BJ (cell line): ENCODE measurements at places on chromosomes 1 and 21. TPM values are rescaled to one million over a fixed set of nuclear protein-coding genes. Genes with fewer than 3 reads are reported as not detected.
A peak's percentile ranks its signal among the peaks of the same experiment; 100 is the strongest.

DNA sequence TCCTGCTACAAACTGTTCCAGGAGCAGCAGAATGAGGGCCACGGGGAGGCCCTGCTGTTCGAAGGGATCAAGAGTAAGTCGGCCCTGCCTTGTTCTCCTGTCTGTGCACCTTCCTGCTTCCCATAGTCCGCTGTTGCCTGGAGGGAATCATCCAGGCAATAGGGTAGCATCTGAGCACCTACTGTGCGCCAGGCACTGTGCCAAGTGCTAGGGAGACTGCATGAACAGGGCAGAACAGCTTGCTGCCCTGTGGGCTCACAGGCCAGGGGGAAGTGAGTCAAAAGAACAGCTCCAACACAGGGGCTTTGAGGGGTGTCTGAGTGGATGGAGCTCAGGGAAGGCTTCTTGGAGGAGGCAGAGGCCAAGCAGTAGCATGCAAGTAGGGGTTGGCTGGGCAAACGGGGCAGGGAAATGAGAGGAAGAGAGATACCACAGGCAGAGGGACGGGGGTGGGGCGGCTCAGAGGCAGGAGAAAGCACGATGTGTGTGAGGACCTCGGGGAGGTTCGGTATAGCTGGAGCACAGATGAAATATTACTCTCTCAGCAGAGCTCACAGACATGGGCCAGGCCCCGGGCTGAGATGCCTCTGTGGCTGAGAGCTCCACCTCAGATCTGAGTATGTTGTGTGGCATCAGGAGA is 15.5 kb upstream of the PADI6 start:
- DNase-seq: no peak

DNA sequence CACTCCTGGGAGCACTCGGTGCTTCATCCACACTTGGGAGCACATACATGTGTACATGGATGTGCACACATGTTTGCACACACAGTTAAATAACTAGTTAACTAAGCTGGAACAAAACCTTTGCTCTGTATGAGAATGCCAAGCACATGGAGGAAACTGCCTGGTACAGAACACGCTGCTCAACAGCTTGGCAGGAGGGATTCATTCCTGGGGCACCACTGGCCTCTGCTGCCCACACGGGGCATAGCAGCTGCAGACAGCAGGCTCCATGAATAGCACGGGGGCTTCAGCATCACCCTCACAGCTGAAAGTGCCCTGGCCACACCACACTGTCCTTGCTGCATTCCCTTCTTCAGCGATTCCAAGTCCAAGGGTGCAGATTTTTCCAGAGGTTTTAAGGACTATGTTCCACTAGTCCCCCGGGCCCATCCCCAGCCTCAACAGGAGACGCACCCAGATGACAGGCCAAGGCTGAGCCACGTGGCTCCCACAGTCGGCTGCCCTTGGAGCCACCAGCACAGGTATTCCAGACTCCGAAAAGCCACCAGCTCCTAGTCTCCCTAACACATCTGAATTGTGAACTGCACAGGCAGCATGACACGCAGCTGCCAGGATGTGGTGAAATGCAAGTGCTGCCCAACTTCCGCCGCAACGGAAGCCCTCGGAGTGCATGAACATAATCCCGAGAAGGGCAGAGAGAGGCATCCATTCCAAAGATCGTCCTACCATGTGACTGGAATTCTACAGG is 16.9 kb downstream of the NPHP4 start:
- no peak for DNase-seq

DNA sequence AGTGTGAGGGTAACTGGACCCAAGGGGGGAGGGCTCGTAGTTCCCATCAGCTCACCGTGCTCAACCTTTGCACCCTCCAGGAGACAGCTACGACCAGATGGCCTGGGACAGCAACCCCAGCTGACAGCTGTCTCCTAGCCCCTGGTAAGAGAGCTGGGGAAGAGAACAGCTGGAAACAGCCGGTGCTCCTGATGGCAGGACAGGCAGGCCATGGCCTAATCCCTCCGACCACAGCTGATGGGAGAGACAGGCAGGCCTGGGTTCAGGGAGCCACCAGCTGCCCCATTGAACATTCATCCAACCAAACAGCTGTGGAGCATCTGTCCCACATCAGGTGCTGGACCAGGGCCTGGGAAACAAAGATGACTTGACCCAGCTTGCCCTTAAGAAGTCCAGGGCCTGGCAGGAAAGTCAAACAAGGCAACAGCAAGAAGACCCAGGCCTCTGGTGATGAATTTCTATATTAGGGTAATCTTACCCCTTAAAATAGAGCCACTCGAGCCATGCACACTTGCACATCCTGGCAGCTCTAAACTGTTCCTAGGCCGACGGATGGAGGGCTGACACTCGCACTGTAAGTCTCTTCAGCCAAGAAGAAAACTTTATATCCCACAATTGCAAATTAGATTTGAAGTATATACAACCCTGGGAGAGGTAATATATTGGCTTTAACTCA is 12.2 kb downstream of the OLFML2B start:
- no peak for DNase-seq

DNA sequence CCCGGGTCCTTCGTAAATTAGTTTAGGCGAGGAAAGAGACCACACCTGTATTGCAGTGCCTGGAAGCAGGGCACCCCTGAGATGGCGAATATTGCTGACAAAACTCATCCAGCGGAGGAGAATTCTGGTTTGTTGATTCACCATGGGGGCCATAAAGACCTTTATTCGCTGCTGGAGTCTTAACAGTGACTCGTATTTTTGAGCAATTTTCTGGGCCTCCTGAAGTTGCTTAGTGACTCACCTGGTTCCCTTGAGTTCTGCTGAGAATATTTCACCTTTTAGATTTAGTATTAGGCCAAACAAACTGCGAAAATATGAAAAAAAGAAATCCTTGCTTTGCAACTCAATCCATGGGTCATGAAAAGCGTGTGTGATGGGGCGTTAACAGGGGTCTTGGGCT is 20.6 kb upstream of the H6PD start:
- DNase-seq: no peak

GPR37L1 gene
- not detected in 2 replicates for polyA plus RNA-seq

DNA sequence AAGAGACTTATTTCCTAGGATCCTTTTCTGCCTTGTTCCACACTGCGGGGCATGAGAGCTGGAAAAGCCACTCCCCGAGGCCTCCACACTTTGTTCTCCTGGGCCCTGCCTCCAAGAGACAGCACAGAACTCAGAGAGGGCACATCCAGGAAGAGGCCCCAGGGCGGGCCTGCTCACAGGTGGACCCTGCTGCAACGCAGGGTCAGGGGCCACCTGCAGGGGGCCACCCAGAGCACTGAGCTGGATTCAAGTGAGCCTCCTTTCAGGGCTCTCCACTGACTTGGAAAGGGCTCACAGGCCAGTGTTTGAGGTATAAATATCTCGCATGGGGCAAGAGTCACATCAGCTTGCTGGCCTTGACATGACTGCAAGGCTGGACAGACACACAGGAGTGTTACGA is 4.8 kb downstream of the RGS16 start:
- no peak for DNase-seq

GRCh38 chr1:244324176-244324883 is 127.4 kb downstream of the ADSS2 start:
- no peak for DNase-seq

DNA sequence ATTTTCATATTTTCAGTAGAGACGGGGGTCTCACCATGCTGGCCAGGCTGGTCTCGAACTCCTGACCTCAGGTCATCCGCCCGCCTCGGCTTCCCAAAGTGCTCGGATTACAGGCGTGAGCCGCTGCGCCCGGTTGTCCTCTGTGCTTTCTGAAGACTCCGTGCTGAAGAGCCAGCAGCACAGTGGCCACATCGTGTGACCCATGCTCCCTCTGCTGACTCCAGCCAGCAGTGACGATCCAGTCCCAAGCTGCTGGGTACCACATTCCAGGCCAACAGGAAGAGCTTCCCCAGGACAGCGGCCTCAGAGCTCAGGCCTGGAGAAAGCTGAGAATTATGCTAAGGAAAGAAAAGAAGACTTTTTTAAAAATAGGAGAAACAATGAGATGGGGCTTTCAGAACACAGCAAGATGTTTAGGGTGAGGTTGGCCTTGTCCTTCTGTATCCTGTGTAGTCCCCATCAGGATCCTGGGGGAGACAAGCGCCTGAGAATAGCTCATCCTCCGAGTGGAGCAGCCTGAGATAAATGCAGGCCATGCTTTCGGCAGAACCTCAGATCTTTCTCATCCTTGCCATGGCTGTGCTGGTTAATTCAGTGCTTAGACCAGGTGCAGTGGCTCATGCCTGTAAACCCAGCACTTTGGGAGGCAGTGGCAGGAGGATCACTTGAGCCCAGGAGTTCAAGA is 207.1 kb downstream of the SLC35F3 start:
- no peak for DNase-seq

- peak; percentile 87 for DNase-seq
Observed at GRCh38 chr21:27674041-27674615, 707.2 kb upstream of the ADAMTS5 start.

DNA sequence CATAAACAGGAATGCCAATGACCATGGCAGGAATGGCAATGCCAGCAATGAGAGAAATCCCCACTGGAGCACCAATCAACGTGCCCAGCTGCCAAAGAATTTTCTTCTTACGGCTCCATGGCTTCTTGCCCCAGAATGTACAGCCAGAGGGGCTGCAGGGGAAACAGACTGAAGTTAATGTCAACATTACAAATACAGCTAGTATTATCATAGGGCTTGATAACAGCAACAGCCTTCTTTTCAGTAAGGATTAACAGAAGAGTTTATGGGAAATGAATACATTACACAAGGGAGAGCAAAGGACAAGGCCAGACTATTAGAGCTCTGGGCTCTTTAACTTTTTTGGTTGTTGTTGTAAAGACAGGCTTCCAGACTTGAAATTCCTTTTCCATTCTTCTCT is 18.2 kb downstream of the RNF19B start:
- no peak for DNase-seq

- no peak for DNase-seq
Observed at GRCh38 chr1:90989990-90990389, 31.8 kb downstream of the ZNF644 start.

GJA9 gene
- 0.05 TPM in 1 of 2 replicates, not detected in the other for polyA plus RNA-seq

INSRR gene
- polyA plus RNA-seq: not detected in 2 replicates

DNA sequence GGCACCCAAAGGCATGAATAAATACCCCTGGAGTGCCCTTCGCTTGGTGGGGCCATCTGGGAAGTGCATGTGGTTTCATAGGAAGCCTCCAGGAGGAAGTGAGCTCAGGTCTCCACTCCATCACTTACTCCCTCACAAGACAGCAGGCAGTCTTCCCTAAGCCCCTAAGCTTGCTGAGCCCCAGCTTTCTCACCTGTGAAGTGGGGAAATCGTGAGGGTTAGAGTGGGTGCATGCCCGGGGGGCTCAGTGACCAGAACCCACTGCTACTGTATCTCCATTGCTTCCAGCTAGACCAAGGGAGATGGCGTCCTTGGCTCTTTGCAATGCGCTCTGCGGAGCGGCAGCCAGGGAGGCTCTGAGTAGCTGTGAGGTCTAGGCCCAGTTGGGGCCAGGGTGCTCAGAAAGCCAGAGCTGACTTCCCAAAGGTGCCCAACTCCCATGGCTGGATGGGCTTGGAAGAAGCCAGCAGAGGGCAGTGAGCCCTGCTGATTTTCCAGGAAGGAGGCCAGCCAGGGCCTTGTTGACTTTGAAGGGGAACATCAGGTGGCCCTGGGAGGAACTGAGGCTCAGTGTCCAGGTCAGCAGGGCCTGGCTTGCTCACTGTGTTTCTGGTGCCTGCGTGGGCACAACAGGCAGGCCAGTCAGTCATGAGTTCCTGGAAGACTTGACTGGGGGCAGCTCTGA is 27.3 kb downstream of the CDCP2 start:
- no peak for DNase-seq

DNA sequence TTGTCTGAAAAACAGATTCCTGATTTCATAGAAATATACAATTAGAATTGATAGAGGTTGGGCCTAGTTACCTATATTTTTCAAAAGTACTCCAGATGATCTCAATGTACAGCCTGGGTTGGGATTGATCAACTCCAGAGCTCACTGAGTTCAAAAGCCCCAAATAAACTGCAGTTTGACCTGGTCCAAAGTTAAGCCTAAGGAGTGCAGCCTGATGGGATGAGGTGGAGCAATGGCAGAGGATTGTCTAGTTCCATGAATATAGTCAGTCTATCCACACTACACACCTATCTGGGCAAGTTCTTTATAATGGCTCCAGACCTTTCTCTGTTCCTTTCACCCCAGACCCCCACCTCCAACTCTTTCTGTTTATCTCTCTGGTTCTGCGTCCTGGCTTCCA is 49.2 kb downstream of the C8A start:
- DNase-seq: no peak
